ENCODE measurements at places on chromosomes 5 and 9.

DNA sequence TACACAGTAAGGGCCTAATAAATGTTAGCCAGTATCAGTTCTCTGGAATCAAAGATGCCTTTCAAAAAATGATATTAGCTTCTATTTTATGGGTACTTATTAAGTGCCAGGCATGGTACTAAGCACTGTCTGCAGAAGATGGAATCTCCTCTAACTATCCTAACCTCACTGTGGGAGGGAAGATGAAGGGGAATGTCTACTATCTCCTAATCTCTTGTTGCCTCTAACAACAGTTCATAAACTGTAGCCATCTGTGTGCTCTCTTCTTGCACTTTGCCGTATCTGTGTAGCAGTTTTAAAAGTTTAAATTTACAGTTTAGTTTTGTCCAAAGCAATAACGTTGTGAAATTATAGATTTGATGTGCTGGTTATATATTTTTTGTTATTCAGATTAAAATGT lies 99.6 kb upstream of the CCDC112 start:
- no peak for DNase-seq

GRCh38 chr9:74728176-74728575 lies 159.5 kb downstream of the TRPM6 start:
- DNase-seq: no peak

- DNase-seq: no peak
Measured at GRCh38 chr5:18932081-18932480, 1055.9 kb downstream of the CDH18 start.

GRCh38 chr9:111974092-111974681 lies 77.6 kb downstream of the UGCG start:
- DNase-seq: no peak

All from stimulated activated CD4-positive, alpha-beta T cell treated with anti-CD3 and anti-CD28 coated beads, Interleukin-12 subunit alpha, Interleukin-12 subunit beta, amount 100 ng/mL, for 24 hours (primary cell).